GM12892 (cell line): ENCODE measurements at places on chromosomes 2 and 18.

DNA sequence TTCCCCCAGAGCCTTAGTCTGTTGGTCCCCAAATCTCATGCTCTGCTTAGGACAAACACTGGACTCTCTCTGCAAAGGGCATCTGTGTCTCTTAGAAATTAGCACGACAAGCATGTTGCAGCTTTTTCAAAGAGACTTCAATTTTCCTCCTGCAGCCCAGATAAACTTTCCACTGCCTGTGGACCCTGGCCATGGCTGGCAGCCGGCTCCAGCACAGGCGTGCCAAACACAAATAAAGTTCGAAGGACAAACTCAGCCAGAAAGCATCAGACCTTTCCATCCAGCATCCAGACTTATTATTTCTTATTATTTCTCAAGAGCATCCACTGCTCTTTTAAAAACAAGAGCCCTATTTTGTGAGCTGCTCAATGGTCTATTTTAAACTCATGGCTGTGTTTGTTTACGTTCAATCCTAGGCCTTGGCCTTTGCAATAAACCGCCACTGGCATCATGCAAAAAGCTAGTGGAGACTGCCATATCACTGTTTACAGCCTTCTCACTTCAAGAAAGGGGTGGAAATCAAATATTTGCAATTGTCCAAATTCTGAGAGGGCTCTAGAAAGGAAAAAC lies 300.8 kb downstream of the BCL11A start:
- DNase-seq: no peak

GRCh38 chr2:239950144-239951128 lies 74.7 kb downstream of the NDUFA10 start:
- no peak for DNase-seq

DNA sequence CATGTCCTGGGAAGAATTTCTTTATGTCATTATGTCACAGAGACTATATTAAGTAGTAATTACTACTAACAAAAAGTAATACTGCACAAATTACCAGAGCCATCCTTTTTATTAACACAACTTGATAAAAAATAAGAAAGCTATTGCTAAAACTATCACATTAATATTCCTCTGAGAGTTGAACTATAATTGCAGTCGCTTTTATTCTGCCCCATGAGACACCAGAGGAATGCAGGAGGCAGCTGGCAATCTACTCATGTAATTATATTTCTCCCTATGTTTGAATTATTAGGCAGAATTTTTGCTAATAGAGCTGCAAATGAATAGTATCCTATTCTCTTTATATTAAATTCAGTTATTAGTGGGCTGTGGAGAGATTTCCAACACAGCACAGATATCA lies 220.7 kb downstream of the LRRTM4 start:
- DNase-seq: no peak

DNA sequence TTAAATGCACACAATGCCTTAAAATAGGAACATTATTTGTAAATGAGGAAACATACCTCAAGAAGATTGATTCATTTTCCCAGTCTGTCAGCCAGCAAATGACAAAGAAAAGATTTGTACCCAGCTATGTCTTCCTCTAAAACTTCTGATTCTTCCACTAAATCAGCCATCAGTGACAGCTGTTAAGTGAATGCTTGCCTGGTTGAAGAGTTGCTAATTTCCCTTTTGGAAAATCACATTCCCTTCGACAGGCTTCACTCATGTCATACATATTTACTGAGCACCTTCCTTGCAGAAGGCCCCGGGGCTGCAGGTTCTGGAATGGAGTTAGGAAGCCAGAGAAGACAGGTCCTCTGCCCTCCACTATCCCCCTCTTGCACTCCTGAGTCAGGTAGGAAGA lies 112.0 kb upstream of the SLC66A3 start:
- no peak for DNase-seq

GRCh38 chr2:41999592-42000281 lies 48.1 kb upstream of the PKDCC start:
- DNase-seq: no peak
